ENCODE measurements at places on chromosomes 5 and 9.

GRCh38 chr9:18976709-18977531 is 56.1 kb downstream of the SAXO1 start:
- peaks cover 21% of the 10 kb centered on the region for H3K27me3 ChIP-seq
- no peak overlapping the region for H3K27ac ChIP-seq
- H3K4me1 ChIP-seq = peaks cover 2% of the 10 kb centered on the region
- no peak overlapping the region for H3K4me3 ChIP-seq
- H3K36me3 ChIP-seq = no peaks in the 10 kb centered on the region

DNA sequence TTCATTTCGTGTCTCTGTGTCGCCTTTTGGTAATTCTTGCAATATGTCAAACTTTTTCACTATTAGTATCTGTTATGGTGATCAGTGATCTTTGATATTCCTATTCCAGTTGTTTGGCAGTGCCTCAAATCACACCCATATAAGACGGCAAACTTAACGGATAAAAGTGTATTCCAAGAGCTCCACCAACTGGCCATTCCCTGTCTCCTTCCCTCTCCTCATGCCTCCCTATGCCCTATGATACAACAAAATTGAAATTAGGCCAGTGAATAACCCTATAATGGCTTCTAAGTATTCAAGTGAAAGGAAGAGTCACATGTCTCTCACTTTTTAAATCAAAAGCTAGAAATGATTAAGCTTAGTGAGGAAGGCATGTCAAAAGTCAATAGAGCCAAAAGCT is 74.8 kb downstream of the CDK5RAP2 start:
- no peak overlapping the region for H3K27ac ChIP-seq
- no peaks in the 10 kb centered on the region for H3K27me3 ChIP-seq
- H3K4me3 ChIP-seq = no peak overlapping the region
- H3K36me3 ChIP-seq = peaks cover 71% of the 10 kb centered on the region

DNA sequence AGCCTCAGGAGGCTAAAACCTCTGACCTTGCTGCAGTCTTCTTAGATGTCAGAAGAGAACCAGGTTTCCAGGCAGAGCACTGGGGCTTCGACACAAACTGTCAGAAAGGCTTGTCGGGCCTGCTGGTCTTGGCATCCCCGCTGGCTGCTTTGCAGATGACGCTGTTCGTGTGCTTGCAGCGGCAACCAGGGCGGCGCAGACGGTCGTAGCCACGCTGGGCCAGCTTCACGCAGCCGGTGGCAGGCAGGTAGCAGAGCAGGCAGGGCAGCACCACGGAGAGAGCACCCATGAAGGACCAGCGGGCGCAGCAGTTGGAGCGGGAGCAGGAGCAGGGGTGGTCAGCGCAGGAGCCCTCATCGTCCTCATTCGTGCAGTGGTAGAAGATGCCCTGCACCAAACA is 10.7 kb downstream of the SPRY4 start:
- peaks cover 8% of the 10 kb centered on the region for H3K4me1 ChIP-seq
- no peaks in the 10 kb centered on the region for H3K27me3 ChIP-seq
- H3K27ac ChIP-seq = no peak overlapping the region

GRCh38 chr9:85479305-85479704 is 262.4 kb downstream of the AGTPBP1 start:
- no peaks in the 10 kb centered on the region for H3K4me1 ChIP-seq
- no peak for DNase-seq
- H3K4me3 ChIP-seq = no peak overlapping the region
- no peaks in the 10 kb centered on the region for H3K36me3 ChIP-seq
- peaks cover 15% of the 10 kb centered on the region for H3K27me3 ChIP-seq

- H3K4me1 ChIP-seq = peaks cover 34% of the 10 kb centered on the region
- no peaks in the 10 kb centered on the region for H3K36me3 ChIP-seq
- H3K27ac ChIP-seq = no peak overlapping the region
- H3K4me3 ChIP-seq = no peak overlapping the region
- H3K27me3 ChIP-seq = no peaks in the 10 kb centered on the region
These were observed 153.1 kb upstream of the KLF9 start for GRCh38 chr9:70567511-70567910.

DNA sequence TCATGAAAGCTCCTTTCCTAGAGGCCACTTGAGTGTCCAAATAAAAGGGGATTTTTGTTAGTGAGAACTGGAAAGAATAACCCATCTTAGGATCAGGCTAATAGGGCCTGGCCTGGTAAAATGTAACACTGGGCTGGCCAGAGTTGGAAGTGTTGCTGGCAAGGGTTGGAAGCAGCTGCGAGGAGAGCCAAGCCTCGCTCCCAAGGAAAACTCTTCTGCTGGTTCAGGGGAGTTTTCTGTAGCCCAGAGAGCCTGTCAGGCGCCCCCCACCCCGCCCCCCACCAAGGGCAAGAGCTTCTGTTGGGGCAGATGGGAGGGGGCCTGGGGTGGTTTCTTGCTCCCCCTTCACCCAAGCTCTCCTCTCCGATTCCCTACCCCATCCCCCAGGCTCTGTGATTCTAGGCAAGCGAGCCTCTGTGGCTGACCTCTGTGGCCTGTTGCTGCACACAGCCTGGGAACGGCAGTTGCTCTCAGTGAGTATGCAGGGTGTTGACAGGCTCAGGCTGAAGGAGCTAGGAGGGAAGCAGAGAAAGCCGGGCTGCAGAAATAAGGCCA is 547.8 kb downstream of the CCDC171 start:
- H3K4me1 ChIP-seq = no peaks in the 10 kb centered on the region
- H3K27ac ChIP-seq = no peak overlapping the region
- no peaks in the 10 kb centered on the region for H3K36me3 ChIP-seq
- DNase-seq = no peak
- no peaks in the 10 kb centered on the region for H3K27me3 ChIP-seq

DNA sequence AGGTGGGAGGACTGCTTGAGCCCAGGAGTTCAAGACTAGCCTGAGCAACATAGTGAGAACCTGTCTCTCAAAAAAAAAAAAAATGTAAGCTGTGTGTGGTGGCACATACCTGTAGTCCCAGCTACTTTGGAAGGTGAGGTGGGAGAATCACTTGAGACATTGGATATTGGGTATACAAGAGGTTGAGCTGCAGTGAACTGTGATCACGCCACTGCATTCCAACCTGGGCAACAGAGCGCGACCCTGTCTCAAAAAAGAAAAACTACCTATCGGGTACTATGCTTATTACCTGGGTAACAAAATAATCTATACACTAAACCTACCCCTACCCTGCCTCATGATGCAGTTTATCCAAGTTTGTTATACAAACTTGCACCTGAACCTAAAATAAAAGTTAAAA is 64.9 kb downstream of the AOPEP start:
- DNase-seq = no peak
- no peak overlapping the region for H3K27ac ChIP-seq
- H3K27me3 ChIP-seq = no peaks in the 10 kb centered on the region
- H3K4me1 ChIP-seq = peaks cover 8% of the 10 kb centered on the region
- H3K4me3 ChIP-seq = no peak overlapping the region

GRCh38 chr5:125310749-125311148 is 564.3 kb upstream of the ZNF608 start:
- no peak overlapping the region for H3K27ac ChIP-seq
- H3K36me3 ChIP-seq = no peaks in the 10 kb centered on the region
- H3K27me3 ChIP-seq = no peaks in the 10 kb centered on the region
- no peak for DNase-seq
- H3K4me1 ChIP-seq = no peaks in the 10 kb centered on the region
- no peak overlapping the region for H3K4me3 ChIP-seq

GRCh38 chr9:113463418-113464285 is at the start of gene RGS3:
Gene RGS3, plus strand, starts transcription at chr9:113463727. Its CDS starts 76 bp downstream, at chr9:113463803.
- H3K4me3 ChIP-seq = no peak within 1 kb of the TSS
- H3K36me3 ChIP-seq = no peaks in the 10 kb centered on the region
- no peak within 1 kb of the TSS for H3K27ac ChIP-seq
- no peak for DNase-seq
- H3K4me1 ChIP-seq = peaks cover 6% of the 10 kb centered on the region
- H3K27me3 ChIP-seq = no peaks in the 10 kb centered on the region

DNA sequence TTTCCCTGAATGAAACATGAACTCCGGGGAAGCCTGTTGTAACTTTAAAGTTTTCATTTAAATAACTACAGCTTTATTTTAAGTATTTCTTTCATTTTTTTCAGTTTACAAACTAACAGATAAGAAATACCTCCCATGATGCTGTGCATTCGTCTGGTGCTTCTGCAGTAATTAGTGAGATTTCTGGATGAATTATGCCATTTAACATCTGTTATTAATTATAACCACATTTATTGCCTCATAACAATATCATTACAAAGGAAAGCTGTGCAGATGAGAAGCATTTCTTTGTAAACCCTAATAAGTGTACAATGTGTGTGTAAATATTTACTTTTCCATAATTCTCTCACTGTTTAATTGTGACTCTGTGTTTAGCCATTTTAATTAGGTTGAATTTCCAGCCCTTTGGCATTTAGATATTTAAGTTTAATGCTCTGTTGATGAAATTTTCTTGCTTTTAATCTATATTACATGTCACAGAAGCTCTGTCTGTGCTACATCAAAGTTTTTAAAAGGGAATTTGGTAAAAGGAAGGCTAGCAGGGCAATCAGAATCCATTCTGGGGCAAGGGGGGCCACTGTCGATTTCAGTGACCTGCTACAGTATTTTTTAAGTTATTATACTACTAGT is 418.0 kb downstream of the SPATA31D1 start:
- no peak for DNase-seq
- H3K36me3 ChIP-seq = no peaks in the 10 kb centered on the region
- no peak overlapping the region for H3K4me3 ChIP-seq

DNA sequence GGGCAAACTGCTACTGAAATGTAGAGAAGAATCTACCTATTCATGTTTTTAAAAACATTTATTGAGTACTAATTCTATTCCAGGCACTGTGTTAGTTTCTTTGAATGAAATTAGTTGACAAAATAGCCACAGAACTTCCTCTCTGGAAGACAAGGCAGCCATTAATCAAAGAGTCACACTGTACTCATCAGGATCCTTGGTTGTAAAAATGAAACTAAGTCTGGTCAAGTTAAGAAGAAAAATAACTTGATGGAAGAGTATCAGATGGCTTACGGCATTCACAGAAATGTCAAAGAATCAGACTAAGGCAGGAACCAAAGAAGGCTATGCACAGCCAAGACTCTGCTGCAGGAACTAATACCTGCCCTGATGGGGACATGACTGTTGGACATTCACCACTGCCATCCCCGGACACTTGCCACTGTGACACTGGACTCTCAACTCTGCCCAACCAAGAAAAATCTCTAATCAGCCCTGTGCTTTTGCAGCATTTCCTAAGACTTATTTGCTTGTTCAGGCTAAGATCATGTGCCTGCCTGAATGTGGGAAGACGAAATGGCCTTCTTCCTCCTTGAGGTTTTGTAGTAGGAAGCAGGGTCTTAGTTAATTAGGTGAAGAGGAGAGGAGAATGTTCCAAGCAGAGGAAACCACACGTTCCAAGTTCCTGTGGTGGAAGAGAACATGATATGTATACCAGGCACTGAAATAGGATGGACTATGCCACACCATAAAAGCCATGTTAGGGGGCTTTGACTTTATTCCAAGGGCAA is 23.3 kb upstream of the NDUFB6 start:
- H3K36me3 ChIP-seq = no peaks in the 10 kb centered on the region
- H3K4me3 ChIP-seq = no peak overlapping the region
- no peak for DNase-seq

DNA sequence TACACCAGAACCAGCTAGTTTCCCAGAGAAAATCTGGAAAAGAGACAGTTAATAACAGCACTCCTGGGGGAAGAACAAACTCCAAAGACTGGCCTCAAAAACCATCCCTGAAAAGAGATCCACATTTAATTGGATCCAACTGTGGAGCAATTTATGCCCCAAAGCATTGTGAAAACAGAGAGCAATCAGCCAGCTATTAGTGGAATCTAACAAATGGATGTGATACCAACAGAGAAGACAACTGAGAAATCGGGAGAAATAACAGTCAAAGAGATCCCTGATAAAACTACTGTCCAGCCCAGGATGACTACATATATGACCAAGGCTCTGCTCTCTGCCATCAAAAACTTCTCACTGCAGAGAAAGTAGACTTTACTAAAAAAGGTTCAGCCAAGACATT is 40.5 kb upstream of the TRIO start:
- DNase-seq = no peak
- no peak overlapping the region for H3K4me3 ChIP-seq
- no peaks in the 10 kb centered on the region for H3K36me3 ChIP-seq

GRCh38 chr9:87471746-87472145 is 25.9 kb upstream of the DAPK1 start:
- no peaks in the 10 kb centered on the region for H3K36me3 ChIP-seq
- no peak overlapping the region for H3K4me3 ChIP-seq
- H3K27me3 ChIP-seq = no peaks in the 10 kb centered on the region
- no peak overlapping the region for H3K27ac ChIP-seq

DNA sequence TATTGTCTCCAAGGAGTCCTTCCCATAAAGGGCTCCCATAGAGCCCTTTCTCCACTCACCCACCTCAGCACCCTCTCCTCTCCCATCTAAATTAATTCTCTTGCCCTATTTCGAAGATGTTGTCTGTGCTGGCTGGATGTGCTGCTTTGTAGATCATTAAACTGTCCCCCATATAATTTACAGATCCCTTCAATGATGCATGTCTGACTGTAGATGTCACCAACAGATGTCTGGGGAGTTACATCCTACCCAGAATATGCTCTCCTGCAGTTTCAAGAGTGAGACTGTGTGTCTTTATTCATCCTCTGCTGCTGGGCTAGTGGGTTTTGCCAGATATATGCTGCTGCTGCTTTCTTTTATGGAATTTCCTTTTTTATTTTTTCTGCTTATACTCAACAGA is 351.2 kb downstream of the MLLT3 start:
- H3K27me3 ChIP-seq = no peaks in the 10 kb centered on the region
- H3K4me1 ChIP-seq = peaks cover 24% of the 10 kb centered on the region
- peaks cover 10% of the 10 kb centered on the region for H3K36me3 ChIP-seq
- no peak overlapping the region for H3K27ac ChIP-seq
- peak; percentile 61 for DNase-seq

DNA sequence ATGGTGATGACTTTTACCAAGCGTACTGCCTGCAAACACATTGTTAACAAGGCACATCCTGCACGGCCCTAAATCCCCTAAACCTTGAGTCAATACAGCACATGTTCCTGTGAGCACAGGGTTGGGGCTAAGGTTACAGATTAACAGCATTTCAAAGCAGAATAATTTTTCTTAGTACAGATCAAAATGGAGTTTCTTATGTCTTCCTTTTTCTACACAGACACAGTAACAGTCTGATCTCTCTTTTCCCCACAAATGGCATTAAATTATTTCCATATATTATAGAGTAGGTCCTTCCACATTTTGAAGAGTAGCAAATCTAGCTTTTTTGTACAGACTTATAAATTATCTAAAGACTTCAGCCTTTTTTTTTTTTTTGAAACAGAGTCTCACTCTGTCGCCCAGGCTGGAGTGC is 1.6 kb upstream of the TMEM141 start:
- DNase-seq = no peak
- H3K27ac ChIP-seq = no peak overlapping the region
- peaks cover 26% of the 10 kb centered on the region for H3K4me1 ChIP-seq
- H3K27me3 ChIP-seq = peaks cover 15% of the 10 kb centered on the region
- no peak overlapping the region for H3K4me3 ChIP-seq

- no peaks in the 10 kb centered on the region for H3K36me3 ChIP-seq
- no peak for DNase-seq
- no peaks in the 10 kb centered on the region for H3K27me3 ChIP-seq
These were observed 233.3 kb upstream of the DAP start for GRCh38 chr5:10994091-10994986.

GRCh38 chr9:121781145-121781548 is 129.7 kb downstream of the DAB2IP start:
- DNase-seq = no peak
- H3K27ac ChIP-seq = no peak overlapping the region
- peaks cover 16% of the 10 kb centered on the region for H3K4me1 ChIP-seq

GRCh38 chr9:104993291-104993963 is 65.5 kb upstream of the ABCA1 start:
- peaks cover 43% of the 10 kb centered on the region for H3K27me3 ChIP-seq
- H3K4me1 ChIP-seq = peaks cover 27% of the 10 kb centered on the region
- no peaks in the 10 kb centered on the region for H3K36me3 ChIP-seq

GRCh38 chr5:170393235-170393634 is 4.1 kb upstream of the KCNMB1 start:
- peaks cover 22% of the 10 kb centered on the region for H3K27me3 ChIP-seq
- H3K4me3 ChIP-seq = peak overlapping the region; percentile 40
- H3K27ac ChIP-seq = peak overlapping the region; percentile 7
- H3K4me1 ChIP-seq = peaks cover 13% of the 10 kb centered on the region
- peak; percentile 79 for DNase-seq
